ENCODE measurements at places on chromosomes 2 and 18. TPM values are rescaled to one million over a fixed set of nuclear protein-coding genes. Genes with fewer than 3 reads are reported as not detected.

RTP5 gene
- total RNA-seq = not detected

SH3BP4 gene
- total RNA-seq = 36.9 TPM

IL37 gene
- not detected for total RNA-seq

GPBAR1 gene
- 1.7 TPM for total RNA-seq

SPP2 gene
- not detected for total RNA-seq

DNA sequence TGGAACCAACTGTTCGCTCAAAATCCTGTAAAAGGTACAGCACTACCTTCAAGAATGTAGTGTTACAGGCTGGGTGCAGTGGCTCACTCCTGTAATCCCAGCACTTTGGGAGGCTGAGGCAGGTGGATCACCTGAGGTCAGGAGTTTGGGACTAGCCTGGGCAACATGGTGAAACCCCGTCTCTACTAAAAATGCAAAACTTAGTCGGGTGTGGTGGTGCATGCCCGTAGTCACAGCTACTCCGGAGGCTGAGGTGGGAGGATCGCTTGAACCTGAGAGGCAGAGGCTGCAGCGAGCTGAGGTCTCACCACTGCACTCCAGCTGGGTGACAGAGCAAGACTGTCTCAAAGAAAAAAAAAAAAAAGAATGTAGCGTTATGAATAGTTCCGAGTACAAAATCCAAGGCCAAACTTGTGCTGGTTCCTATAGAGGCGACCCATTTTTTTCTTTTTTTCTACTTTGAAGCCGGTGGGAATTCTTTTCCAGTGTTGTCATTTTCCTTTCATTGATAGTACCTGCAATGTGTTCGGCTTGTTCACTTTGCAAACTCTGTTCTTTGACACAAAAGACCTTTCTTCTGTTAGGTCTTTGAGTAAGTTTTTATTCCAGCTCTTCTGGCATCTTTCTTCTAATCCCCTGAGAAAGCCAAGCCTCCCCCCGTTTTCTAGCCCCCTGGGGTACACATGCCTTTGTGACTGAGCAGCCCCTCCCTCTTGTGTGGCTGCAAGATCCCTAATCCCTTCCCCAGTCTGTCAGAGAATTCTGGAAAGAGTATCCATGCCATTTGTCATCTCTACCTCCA is 25.1 kb downstream of the INPP5D start:
- no peak for DNase-seq

DNA sequence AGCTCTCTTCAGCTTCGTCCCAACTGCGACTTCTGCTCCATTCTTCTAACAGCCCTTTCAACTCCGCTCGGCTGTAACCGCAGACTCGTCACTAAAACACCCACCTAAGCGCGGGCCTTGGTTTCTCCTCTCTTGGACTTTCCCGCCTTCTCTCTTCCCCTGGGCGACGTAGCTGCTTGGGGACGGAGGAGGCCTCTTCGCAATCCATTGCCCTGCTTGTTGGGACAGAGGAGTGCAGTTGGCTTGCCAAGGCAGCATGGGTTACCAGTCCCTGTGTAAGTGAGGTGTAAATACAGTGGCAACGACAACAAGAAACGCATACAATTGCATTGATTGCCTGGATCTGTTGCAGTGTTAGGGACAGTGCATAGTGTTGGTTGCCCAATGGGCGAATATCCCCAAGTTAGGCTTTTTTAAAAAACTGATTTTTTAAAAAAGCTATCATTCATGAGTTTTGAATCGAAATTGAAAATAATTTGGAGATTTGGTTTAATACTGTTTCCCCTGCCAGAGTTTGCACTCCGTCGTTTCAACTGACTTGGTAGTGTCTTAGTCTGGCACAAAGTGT is 484 bp upstream of the DARS1 start:
- no peak for DNase-seq

DNA sequence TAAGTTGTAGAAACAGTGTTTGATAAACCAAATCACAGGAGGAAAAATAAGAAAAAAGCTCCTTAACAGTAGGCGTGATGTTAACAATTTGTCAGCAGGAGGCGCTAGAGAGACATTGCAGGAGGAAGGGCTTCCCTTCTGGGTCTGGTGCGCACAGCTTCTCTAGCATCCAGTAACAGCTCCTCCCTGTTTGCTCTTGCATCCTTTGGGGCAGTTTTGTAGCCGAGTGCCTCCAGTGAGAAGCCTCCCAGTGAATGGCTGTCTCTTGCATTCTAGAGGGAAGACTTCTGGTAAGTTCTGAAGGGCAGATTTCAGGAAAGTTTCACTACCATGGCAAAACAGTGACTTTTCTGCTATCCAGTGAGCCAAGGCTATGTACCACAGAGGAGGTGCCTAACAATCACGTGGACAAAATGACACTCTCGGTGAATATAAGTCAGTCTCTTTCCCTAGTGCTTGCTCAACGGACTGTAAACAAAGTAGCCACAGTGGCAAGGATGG is 9.5 kb upstream of the ZNF396 start:
- DNase-seq = peak; percentile 68

- DNase-seq = no peak
Measured at GRCh38 chr18:76827205-76828200, 5.1 kb downstream of the ZNF236 start.

DNA sequence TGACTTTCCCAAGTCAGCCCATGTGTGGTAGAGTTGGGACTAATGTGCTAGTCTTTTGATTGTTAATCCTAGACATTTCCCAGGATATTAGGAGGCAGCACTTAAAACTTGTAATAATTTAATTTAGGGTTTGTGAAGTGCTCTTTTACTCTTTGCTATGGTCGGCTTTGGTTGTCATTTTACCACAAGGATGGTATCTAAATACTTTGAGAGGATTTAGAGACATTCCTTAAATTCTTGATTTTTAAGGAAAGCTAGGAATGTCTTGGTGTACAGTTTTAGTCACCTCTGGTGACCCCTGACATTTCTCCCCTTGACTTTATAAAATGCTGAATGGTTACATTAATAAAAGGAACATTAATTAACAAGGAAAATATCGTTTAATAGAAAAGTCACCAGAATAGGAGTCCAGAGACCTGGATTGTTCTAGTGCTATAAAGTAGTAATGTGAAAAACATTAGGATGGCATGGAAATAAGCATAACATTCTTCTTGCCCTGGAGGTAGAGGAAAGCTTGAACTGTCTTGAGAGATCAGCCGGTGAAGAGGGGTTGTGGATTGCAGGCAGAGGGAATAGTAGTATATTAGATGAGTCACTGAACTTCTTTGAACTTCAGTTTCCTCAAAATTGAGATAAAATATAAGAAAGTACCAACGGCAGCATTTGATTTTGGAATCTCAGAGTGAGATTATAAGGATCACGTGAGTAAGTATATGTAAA is 209.2 kb downstream of the MCFD2 start:
- DNase-seq = no peak

GRCh38 chr2:189046320-189046719 is 72.1 kb downstream of the COL3A1 start:
- DNase-seq = no peak

DNA sequence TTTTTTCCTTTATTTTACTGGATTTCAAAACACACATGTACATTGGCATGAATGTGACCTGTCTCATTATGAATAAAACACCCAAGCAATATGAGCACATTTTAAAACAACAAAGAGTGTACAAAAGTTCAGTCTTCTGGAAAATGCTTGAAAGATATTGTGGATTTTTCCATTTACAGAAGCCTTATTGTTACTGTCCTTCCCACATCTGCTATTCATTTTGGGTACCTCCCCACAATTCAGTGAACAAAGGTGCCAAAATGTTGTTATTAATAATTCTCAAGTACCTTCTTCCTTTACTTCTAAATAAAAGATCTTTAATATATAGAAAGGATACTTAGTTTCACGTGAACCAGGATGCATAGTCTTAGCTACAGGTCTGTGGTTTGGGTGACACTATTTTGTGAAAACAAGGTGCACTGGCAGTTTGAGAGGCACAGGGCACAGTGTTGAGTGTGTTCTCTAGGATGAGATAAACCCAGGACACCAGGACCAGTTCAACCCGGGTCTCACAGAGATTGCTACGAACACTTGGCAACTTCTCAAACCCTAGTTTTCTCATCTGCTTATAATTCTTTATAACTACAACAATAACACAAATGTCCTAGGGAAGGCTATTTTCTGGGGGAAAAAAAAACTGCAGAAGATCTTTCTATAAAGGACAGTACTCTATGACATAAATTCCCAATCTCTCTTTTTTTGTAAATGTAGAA is 84.5 kb upstream of the GALNT5 start:
- no peak for DNase-seq

DNA sequence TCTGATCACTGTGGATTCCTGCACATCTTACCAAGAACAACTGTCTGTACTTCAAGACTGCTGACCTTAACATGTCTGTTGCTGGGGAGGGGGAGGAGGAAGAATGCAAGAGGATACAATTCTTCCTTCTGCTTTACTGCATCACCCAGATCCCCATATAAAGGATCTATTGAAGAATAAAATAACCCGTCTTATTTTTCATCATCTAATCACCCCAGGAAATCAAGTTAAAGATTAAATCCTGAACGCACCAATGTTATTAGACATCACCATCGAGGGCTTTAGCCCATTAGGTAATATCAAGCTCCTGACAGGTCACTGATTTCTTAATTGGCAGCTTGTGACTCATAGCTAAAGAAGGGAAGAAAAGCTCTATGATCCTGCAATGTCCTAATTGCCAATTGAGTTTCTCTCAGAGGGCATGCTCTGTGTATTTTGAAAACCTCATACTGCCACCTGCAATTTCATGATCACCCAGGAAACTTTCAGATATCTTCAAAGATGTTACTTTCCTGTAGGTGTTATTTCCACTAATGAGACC is 75.4 kb upstream of the KCNE4 start:
- no peak for DNase-seq

- DNase-seq = no peak
Measured at GRCh38 chr2:36530178-36530982, 67.6 kb downstream of the FEZ2 start.

GRCh38 chr18:74512321-74513053 is 16.3 kb downstream of the CNDP2 start:
- DNase-seq = no peak

GRCh38 chr2:57516698-57517340 is 529.8 kb upstream of the VRK2 start:
- no peak for DNase-seq

DNA sequence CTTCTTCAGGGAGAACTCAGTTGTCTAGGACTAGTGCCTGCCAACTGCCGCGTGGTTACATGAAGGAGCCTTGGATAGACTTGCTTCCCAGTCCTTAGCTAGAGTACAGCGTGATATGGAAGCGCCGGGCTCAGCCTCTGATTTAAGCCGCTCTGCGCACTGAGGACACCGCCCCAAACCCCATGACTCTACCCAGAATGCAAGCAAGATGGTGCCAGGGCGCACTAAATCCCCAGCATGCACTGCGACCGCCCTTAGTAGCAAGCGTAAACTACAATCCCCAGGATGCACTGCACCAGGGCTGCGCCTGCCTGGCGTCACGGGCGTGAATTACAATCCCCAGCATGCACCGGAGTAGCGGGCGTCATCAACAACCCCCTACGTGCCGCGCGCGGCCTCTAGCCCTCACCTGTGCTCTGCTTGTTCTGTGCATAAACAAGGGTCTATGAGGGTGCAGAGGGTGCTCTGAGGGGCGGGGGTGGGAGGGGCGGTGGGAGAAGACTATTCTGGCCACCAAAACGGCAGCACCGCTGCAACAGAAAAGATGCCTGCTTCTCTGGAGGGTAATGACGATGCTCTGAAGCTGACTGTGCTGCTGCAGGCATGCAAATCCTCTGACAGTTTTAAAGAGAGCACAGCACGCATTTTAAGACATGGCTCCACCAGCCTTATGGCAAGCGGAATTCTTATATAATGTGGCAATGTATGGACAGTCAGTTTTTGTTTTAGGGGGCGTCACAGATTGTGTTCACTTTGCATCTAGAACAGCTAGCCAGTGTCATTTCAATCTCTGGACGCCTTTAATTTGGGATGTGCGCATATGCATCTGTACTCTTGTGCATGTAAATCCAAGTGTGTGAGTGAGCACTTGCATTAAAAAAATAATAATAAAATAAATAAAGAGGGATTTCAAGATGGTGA is 282.5 kb upstream of the MYT1L start:
- DNase-seq = peak; percentile 88

DNA sequence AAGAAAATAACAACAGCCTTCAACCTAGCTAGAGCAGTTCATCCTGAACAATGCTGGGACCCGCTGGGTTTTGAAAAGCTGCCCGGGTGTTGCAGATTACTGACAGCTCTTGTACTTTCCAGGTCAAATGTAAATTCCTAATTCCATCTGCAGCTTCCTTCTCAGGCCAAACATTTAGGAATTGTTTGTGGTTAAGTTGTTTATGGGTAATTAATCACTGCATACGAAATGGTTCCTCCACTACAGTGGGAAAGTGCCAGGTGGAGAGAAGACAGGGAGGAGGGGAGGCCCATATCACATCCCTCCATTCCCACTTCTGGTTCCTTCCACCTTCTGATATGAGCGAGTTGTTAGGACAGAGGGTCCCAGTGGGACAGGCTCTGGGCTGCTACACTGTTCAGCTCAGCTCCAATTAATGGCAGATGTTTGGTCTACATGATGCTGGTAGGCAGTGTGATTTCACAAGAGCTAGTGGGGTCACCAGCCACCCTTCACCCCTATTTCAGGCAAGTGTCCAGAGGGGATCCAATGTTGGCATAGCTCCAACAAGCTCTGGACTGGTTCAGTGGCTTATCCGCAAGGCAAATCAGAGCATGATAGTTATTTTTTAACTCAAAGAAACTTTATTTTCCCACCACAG is 112.9 kb upstream of the ACAA2 start:
- no peak for DNase-seq

- no peak for DNase-seq
Measured at GRCh38 chr2:3146175-3146574, 231.4 kb downstream of the EIPR1 start.

DNA sequence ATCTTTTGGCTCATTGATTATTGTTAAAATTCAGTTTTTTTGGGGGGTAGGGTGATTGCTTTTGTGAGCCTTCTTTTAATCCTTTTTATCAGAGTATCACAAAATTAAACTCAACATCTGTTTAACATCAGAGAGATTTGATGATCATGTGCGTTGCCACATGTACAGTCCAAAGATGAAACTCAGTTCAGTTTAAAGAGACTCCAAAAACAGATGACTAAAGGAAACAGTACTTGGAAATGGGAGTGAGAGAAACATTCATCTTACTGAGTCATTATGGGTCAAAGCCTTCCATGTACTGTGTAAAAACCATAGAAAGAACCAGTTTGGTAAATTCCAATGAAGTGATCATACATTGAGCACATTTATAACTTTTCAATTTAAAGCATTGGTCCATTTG is 53.0 kb downstream of the LYPD6 start:
- DNase-seq = no peak

DNA sequence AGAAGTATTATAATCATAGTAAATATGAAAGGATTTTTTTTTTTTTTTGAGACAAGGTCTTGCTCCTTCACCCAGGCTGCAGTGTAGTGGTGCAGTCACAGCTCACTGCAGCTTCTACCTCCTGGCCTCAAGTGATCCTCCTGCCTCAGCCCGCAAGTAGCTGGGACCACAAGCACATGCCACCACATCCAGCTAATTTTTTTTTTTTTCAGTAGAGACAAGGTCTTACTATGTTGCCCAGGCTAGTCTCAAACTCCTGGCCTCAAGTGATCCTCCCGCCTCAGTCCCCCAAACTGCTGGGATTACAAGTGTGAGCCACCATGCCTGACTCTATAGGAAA is 301.6 kb upstream of the STON1 start:
- no peak for DNase-seq

- DNase-seq = no peak
Measured at GRCh38 chr2:37898448-37898847, 26.6 kb upstream of the RMDN2 start.
